ENCODE measurements at places on chromosomes 13 and 19.

DNA sequence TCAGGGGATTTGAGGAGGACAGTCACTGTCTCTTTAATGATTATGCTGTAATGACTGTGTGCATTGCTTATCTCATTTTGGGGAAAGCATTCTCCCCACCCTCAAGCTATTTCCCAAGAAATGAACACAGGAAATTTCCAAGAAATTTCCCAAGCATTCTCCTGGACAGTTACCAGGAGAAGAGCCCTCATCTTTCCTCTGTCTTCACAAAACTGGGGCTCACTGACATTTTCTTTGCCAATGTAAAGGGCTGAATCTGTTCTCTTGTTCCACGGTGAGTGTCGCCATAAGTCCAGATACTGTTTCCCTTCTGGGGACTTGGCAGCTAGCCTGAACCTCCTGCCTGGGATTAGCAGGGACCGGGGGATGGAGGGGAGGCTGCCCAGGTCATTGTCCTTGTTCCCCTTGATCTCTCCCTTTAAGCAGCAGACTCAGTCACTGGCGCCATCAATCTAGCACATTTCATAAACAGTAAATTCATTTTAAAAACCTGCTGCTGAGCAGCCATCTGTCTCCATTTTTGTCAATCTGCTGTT lies 172.8 kb downstream of the DNAJC15 start:
- no peak for DNase-seq

DNA sequence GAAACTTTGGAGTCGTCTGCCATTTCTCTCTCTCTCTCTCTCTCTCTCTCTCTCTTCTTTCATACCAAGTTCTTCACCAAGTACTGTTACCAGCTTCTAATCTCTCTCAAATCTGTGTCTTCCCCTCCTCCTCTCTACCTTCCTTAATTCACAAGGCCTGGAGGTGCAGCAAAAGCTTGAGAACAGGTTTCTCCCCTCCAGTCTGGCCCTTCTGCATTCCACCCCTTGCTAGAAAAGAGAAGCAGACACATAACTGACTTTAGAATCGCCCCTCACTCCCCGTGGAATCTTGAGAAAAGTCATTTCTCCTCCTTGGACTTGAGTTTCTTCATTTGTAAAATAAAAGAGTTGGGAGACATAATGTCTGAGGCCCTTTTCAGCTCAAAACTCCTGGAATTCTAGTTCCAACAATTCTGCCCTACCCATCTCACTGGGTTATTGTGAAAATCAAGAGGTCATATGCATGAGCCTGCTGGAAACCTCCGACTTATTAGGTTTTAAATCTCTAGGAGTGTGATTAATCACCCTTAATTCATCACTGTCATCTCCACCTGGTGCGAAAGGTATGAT lies 20.4 kb downstream of the AMER2 start:
- DNase-seq, result no peak

DNA sequence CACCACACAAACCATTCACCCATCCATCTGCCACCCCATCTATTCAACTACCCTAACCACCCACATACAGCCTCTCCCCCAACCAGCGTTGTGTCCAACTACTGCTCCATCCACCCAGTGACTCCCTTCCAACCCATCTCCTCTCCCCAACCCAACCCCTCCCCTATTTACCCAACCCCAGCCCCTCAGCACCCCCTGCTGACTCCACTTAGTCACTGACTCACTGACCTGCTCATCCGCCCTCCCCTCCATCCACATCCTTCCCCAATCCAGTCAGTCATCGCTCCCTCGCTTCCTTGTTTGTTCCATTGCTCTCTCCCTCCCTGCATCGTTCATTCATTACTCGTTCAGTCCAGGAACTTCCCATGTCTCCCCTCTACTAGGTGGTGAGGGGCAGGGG lies 39.2 kb downstream of the KCNC3 start:
- no peak for DNase-seq

DNA sequence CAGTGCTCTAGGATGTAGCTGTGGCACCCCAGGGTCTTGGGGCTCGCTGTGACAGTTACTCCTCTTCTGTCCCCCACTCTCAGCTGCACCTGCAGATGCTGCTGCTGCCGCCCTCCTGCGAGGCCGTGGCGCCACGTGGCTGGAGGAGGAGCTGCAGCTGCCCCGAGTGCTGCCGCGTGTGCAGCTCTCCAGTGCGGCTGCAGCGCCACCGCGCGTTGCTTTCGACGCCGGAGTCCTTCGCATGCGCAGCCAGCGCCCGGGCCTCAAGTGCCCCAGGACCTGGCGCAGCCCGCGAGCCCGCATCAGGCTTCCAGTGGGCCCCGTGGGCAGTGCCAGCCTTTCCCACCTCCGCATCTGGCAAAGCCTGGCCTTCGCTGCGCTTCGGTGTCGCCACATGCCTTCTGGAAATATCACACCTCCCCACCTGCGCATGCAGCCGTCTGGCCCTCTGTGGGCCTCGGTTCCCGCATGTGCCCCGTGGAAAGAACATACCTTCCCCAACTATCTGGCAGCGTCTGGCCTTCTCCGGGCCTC lies 692 bp upstream of the ZNF580 start:
- peak; percentile 59 for DNase-seq

DNA sequence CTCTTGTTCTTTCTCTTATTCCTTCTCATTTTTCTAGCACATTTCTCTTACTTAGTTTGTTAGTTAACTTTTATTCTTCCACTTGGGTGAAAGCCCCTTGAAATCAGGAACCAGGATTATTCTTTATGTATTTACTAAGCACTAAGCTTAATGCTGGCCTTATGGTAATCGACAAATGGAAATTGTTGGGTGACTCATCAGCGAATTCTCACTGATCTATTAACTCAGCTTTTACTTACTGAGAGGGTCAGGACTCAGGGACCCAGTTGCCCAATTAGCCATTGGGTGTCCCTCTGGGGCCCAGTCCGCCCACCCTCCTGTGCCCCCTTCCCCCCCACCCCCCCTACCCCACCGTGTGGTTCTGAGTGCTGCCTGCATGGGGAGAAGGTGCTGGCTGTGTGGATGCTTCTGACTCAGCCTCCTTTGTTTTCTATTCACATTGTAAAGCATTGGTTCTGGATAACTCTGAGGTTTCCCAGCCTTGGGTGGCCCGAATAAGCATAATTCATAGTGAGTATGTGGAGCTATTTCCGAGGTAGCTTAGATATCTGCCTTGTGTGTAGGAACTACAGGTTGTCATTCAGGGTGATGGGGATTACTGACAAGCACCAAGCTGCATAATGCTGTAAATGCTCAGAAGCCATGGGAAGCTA lies 240.9 kb downstream of the FGF9 start:
- no peak for DNase-seq

- DNase-seq, result no peak
Measured at GRCh38 chr19:53507523-53508442, 30.2 kb upstream of the ZNF331 start.

DNA sequence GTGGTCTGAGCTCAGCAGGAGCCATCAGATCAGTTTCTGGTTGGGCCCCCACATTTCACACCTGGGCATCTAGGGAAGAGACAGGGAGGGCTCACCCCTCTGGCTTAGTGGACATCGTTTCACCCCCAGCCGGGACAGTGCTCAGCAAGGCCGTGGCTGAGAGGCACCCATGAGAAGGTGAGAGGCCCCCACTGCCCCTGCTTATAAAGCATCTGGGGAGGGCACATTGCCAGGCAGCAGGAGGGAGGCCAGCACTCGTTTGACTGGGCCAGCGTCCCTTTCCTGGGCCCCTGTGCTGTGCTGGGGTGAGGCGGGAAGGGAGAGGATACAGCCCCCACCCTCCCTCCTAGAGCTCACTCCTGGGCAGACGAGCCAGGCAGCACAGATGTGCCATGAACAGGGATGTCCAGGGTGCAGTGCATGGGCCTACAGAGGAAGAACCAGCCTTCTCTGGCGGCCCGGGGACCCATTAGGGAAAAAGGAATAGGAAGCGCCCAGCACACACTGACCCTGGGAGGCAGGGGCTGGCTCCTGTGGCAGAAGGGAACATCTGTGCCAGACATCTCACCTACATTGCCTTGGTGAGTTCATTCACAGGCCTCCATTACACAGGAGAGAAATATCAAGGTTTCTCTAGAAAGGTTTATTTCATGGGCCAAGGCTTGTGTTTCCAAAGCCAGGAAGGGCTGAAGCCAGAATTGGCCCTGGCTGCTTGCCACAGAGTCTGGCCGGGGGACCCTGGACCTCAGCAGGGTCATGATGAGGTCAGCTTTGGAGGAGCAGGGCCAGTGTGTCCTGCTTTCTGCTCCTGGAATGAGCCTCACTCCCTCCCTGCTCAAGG lies 7.7 kb downstream of the AP1M1 start:
- peak; percentile 3 for DNase-seq

DNA sequence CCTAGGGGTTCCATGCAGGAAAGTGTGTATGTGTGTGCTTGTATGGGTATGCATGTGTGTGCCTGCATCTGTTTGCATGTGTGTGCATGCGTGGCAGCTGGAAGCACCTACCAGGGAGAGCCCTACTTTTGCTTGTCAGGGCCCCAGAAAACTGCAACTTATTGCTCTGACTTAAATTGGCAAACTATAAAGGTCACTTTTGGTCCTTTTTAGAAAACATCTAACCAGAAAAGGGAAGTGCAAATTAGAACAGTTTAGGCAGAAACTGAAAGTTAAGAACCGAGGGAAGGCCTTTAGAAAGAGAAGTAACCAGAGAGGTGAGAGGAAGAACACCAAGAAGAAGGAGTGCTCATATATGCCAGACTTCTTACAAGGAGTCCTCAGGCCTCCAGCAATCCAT lies 32.5 kb downstream of the DLEU7 start:
- no peak for DNase-seq

GRCh38 chr19:46624958-46625661 lies at the start of gene PTGIR:
TSS of gene PTGIR (minus strand) at chr19:46625089. CDS start at chr19:46624225, 864 bp downstream.
- DNase-seq, result no peak

DNA sequence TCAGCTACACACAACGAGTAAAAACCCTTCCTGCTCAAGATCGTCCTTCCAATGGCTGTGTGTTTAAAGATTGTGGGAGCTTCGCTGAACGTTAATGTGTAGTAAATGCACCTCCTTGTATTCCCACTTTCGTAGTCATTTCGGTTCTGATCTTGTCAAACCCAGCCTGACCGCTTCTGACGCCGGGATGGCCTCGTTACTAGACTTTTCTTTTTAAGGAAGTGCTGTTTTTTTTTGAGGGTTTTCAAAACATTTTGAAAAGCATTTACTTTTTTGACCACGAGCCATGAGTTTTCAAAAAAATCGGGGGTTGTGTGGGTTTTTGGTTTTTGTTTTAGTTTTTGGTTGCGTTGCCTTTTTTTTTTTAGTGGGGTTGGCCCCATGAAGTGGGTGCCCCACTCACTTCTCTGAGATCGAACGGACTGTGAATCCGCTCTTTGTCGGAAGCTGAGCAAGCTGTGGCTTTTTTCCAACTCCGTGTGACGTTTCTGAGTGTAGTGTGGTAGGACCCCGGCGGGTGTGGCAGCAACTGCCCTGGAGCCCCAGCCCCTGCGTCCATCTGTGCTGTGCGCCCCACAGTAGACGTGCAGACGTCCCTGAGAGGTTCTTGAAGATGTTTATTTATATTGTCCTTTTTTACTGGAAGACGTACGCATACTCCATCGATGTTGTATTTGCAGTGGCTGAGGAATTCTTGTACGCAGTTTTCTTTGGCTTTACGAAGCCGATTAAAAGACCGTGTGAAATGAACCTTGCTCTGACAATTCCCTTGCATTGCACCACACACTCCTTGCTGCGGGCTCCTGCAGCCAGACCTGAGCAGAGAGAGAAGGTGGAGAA lies 2.7 kb upstream of the FAM174C start:
- DNase-seq, result no peak

GRCh38 chr13:30832377-30832776 lies 73.7 kb upstream of the MEDAG start:
- no peak for DNase-seq

GRCh38 chr19:644363-644762 lies 4.7 kb downstream of the FGF22 start:
- DNase-seq, result no peak

- DNase-seq, result no peak
Measured at GRCh38 chr19:44113784-44114390, 688 bp downstream of the ZNF225 start.

DNA sequence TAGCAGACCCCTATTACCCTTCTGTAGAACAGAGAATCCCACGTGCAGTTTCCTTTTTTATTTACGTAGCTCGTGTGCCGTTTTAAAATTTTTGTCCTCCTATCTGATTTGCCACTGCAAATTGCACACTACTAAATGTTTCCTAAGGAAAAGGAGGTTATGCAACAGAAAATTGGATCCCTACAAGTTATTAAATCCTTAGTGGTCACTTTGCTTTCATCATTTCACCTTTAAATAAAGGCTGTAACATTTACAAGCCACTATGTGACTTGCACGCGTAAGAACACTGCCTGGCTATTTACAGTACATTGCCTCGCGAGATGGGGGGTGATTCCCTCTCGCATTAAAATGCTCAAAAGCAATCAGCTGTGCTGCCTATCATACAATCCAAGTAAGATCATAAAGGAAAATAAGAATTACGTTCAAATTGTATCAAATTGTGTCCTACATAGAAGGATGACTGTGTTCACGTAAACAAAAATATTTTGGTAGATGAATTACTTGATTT lies 525.6 kb downstream of the SUCLA2 start:
- DNase-seq, result no peak

- DNase-seq, result peak; percentile 38
Measured at GRCh38 chr19:14416817-14417231, 2.3 kb downstream of the DDX39A start.

DNA sequence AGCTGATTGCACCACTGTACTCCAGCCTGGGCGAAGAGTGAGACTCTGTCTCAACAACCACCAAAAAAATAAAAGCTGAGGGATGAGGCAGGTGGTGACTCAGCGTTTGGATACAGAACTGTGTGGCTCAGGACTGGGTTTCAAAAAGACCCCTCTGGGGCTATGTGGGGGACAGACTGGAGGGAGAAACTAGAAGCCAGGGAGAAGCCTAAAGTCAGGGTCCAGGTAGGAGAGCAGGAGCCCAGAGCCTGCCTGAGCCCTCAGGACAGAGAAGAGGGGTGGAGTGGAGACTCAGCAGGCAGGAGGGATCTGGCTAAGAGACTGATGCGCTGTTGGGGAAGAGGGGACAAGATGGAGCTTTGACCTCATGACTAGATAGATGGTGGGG lies 1.8 kb upstream of the CD37 start:
- DNase-seq, result no peak

DNA sequence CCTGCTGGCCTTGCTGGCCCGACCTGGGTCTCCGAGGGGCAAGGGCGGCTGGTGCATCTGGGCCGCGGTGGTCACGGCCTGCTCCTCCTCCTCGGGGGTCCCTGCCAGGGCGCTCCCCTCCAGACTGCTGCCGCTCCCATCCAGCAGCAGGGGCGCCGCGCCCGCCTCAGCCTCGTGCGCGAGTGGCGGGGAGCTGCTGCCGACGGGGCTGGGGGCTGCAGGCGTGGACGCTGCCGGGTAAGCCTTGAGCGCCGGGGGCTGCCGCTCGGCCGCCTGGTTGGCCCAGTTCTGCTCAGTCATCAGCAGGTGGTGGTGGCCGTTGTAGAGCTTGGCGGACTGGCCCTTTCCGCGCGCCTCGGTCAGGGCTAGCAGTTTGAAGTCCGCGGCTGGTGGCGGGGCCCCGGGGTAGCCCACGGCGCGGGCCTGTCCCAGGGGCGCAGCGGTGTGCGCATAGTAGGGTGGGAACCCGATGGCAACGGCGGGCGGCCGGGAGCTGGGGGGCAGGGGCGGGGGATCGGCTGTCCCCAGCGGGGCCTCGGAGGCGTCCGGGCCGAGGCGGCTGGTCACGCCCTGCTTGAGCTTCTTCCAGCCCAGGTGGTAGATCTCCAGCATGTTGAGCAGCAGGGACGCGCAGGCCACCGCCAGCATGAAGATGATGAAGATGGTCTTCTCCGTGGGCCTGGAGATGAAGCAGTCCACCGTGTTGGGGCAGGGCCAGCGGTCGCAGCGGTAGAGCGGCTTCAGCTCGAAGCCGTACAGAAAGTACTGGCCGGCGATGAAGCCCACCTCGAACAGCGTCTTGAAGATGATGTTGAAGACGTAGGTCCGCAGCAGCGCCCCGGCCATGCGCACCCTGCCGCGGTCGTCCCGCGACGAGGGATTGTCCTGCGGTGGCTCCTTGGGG lies 18.6 kb downstream of the GJA3 start:
- DNase-seq, result no peak
